Myocyte (in vitro differentiated cells): ENCODE measurements at places on chromosomes 12 and 14.
A peak's percentile ranks its signal among the peaks of the same experiment; 100 is the strongest.

DNA sequence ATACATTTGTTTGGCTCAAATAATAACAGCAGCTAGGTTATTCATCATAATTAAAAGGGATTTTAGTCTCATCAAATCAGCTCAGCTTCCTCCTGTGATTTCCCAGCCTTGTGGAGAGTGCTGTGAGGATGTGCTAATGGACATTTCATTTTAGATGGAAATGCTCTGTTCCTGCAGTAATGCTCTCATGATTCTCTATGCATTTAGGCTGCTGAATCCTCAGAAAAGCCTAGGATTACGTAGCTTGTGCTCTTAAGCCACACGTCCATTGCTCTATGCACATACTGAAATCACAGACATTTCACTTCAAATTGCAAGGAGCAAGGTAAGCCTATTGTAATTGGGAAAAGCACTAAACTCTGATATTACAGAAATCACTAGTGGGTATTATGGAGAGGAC lies 226.6 kb upstream of the TMEM260 start:
- DNase-seq: no peak

DNA sequence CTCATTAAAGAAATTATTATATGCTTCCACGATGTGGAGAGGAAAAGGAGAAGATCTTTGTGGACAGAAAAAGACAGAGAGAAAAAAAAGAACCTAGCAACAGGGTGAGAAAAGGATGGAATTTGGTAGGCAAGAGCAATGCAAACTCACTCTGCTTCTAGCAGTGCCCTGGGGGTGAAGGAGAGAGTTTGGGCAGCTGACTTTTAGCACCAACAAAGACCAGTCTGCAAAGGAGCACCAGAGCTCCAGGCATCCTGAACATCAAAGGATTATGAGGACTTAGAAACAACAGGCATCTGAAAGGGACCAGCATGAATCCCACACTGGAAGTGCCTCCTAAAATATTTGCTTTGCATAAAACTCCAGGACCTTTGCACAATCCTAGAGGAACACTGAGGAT lies 32.8 kb upstream of the RERG start:
- no peak for DNase-seq

DNA sequence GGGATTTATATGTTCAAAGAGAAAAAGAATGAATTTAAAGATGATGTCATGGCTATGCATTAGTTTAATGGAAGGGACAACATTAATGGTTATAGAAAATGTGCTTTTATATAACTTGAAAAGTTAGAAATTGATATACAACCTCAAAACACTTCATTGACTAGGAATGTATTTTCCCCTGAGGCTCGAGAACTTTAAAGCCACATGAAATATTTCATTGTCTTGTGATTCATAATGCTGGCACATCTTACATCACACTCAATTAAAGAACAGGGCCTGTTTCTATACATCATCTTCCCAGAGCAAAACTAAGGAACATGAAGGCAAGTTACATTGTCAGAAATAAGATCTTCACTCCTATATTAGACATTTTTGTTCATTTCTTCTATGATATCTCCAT lies 35.2 kb upstream of the PAWR start:
- DNase-seq: no peak

DNA sequence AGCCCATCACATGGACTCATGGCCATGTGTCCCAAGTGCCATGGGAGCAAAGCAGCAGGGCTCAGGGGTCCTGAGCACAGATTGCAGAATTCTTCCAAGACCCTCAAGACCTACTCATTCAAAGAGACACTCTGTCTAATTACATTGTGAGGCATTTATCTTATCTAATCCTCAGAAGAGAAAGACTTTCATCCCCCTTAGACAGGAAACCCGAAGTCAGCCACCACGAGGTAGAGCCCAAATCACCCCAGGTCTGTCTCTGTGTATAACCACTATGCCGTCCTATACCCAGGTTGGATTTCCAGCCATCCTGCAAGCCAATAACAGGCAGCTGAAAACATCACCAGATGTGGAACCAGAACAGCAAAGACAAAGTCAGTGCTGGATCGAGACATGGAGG lies 8.9 kb upstream of the BCL11B start:
- no peak for DNase-seq

DNA sequence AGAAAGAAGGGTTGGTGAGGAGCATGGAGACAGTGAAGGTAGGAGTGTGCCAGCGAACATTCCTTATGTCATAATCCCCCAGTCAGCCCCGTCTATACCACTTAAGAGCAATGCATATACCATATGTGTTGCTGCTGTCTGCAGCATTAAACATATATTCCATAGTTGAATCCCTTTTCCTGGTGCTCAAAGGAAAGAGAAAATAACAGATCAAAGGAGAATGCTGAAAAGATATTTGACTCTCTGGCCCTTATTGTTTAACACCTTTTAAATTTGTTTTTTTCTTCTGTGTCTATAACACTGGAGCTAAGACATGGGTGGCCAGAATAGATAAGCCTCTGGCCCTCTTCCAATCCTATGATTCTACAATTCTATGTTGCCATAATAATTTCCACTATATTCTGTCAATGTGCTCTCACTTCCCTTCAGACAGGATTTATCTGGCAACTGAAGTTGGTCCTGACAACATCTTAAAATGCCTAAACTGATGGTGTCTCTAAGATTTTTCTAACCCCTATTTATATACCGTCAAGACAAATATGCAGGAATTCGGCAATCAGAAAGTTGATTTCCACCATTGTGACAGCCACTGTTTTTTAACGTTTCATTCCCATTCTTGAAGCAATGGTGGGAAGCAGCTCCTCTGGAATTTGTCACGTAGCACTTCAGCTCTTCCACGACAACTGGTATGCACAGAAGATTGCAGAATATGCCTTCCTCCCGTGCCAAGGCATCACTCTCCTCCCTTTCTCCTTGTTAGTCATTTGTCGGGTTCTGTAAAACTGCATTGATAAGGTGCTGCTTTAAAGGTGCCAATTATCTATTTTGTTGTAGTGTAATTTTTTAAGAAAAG lies 204.7 kb downstream of the BCAT1 start:
- no peak for DNase-seq

GRCh38 chr12:92049403-92049802 lies 96.2 kb downstream of the BTG1 start:
- DNase-seq: no peak

DNA sequence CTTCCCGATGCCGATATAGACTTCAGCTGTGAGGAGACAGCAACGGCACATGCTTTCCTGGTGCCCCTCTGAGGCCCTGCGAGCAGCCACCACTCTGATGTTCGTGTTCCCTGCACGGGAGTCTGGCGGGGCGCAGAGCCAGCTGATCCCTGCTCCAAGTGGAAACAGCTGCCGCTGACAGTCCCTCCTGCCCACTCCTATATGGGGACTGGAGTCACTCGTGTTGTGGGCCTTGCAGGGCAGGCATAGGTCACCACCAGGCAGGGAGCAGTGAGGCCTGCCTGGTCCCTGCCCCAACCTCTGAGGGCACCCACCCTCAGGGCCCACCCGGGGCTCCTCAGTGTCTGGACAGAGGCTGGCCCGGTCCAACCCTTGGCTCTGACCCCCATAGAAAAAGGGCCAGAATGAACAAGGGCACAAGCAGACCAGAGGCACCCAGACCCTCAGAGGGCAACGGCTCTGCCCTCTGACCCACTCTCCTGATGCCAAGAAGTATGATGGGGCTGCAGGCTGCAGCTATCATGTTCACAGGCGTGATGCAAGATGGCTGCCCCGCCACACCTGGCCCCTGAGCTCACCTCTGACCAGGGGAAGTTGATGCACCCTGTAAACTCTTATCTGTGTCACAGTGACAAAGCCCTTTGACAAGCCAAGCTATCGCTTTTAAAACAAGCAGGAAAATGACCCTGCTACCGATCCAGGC lies 181.6 kb downstream of the CALM1 start:
- DNase-seq: peak; percentile 86

- DNase-seq: no peak
Measured at GRCh38 chr12:59646636-59647035, 50.8 kb downstream of the SLC16A7 start.

- no peak for DNase-seq
Measured at GRCh38 chr12:125220404-125221273, 155.4 kb downstream of the AACS start.

GRCh38 chr12:108801736-108802100 lies 55.7 kb downstream of the SSH1 start:
- peak; percentile 85 for DNase-seq

GRCh38 chr12:46921764-46922133 lies 96.0 kb upstream of the SLC38A4 start:
- DNase-seq: peak; percentile 13

- DNase-seq: peak; percentile 30
Measured at GRCh38 chr12:123908884-123909725, 63.5 kb downstream of the CCDC92 start.

- DNase-seq: no peak
Measured at GRCh38 chr14:100402631-100403030, 79.5 kb downstream of the SLC25A47 start.

GRCh38 chr14:92663049-92663448 lies 85.4 kb downstream of the LGMN start:
- DNase-seq: no peak

DNA sequence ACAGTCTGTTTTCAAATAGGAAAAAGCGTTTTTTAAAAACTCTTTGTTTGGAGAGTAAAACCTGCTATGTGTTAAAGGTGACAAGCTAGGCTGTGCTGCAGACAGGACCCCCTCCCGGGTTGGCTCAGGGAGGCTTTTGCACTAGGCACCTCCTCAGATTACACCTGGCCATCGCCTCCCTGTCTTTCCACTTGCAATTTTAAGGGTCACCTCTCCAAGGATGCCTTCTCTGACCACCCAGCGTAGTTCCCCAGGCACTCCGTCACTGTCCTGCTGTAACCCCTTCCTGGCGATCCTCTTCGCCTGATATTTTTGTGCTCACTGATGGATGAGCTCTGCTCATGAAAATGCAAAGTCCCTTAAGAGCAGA lies 80.7 kb downstream of the NTF3 start:
- no peak for DNase-seq

DNA sequence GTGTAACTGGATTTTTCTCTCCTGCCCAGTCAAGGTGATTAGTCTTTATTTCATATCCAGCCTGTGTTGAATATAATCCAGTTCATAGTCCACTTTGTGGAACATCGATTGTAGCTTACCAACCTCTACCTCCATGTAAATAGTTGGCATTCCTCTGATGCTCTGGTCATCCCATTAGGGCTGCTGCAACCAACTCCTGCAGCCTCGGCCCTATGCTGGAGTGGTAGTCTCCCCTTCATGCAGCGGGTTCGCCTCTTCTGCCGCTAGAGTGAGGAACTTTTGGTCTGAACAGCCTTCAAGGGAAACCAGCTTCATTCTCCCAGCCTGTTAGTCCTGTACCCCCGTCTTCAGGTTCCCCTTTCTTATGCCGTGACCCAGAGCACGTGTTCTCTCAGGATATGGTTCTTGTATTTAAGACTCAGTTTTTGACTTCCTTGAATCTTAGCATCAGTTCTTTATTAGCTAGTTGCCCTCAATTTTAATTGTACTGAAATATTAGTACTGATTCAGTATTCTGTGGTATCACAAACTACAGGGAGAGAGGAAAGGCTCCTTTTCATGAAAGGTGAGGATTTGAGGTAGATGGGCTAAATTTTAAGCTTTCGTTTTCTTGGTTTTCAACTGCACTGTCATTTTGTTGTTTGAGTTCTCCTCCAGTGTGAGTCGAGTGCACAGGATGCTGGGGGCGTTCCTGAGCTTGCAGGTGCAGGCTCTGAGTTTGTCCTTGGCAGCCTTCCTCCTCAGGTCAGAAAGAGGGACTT lies 33.2 kb downstream of the ZNF664 start:
- DNase-seq: no peak

DNA sequence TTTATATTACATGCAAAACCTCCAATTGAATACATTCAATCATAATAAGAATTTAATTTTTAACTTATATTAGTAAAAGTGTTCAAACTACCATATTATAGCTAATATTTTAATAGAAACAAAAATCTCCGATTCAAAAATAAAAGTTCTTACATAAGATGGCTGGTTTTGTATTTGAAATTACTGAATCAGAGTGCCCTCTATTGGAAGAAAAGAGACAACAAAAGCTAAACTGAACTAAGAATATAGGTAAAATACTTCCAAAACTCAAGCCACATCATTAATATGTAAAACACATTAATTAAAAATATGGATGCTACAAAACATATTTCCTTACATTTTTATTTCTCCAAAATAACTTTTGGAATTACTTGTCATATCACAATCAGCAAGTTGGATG lies 120.3 kb downstream of the GARIN6 start:
- DNase-seq: peak; percentile 37

DNA sequence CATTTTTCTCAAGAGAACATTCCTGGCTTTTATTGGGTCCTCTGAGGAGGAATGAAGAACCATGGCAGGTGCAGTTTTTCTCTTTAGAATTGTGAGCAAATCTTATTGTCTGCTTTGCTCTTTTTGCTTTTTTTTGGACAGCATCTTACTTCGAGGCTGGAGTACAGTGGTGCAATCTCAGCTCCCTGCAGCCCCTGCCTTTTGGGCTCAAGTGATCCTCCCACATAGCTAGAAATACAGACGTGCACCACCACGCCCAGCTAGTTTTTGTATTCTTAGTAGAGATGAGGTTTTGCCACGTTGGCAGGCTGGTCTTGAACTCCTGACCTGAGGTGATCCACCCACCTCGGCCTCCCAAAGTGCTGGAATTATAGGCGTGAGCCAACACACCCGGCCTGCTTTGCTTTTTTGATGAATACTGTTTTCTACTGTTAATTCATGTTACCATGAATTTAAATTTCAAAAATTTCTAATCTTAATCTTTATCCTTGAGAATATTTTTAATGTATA lies 71.5 kb downstream of the POLR3B start:
- DNase-seq: peak; percentile 30

DNA sequence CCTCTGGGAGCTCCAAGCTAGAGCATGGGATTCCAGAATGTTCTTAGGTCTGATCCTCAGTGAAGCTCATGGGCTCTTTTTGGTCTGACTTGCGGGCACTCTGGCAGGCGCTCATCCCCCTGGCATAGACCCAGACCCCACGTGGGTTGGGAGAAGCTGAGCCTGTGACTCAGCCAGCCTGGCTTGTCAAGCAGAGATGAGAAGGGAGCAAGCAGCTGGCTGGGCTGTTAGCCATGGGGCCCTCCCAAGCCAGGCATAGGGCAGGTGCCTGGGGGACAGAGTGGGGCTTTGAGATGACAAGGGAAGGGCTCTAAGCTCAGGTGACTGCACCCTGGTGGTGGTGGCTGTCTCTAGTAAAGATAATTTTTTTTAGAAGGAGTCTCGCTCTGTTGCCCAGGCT lies 80.3 kb upstream of the NOS1 start:
- peak; percentile 63 for DNase-seq

GRCh38 chr14:100467939-100468338 lies 119.3 kb downstream of the BEGAIN start:
- no peak for DNase-seq

- no peak for DNase-seq
Measured at GRCh38 chr12:92973614-92974013, 44.5 kb upstream of the EEA1 start.
